ENCODE measurements at places on chromosomes 2 and 18.

DNA sequence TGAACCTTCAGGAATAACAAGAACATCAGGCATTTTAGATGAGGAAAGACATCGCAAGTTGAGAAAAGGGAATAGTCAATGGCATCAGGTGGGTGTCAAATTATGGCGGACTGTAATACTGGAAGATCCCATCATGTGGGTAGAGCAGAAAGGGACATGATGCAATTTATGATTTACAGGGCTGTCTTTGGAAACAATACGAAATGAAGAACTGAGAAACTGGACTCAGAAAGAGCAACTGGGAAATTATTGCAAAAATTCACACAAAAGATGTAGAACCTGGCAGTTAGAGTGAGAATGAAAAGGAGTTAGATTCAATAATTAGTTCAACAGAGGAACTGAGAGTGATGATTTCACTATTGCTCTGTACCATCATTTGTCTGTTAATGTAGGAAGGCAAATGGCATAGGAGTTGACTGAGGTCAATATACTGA lies 1635.0 kb upstream of the ACVR2A start:
- no peak for DNase-seq

GRCh38 chr2:241833101-241833663 lies 24.2 kb downstream of the NEU4 start:
- DNase-seq, result no peak

DNA sequence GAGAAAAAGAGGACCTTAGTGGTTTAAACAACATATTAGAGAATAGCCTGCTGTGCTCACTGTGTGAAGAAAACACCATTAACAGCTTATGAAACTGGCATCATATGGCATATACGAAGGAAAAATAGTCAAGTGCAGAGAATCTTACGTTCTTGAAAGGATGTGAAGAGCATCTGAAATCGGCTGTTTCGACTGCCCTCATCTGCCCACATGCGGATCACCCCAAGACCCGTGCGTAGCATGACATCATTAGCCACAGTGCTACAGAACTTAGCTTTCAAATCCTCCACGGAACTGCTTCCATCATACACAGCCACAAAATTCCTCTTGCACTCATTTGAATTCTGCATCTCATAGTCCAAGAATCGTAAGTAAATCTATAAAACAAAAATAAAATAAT lies 84.3 kb downstream of the NETO1 start:
- no peak for DNase-seq

DNA sequence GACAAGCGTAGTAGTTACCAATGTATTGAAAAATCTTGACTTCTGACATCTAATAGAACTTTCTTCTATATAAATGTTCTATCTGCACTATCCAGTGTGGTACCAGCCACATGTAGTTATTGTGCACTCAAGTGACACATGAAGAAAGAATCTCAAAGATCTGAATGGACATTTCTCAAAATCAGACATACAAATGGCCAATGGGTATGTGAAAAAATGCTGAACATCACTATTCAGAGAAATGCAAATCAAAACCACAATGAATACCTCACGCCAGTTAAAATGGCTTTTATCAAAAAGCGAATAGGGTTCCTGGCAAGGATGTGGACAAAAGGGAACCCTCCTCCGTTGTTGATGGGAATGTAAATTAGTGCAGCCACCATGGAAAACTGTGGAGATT lies 37.5 kb upstream of the SMCHD1 start:
- no peak for DNase-seq

GRCh38 chr2:121638333-121638732 lies 10.9 kb downstream of the CLASP1 start:
- no peak for DNase-seq

GRCh38 chr2:62287899-62288880 lies 92.3 kb downstream of the B3GNT2 start:
- peak; percentile 97 for DNase-seq

- DNase-seq, result no peak
These were observed 87.2 kb upstream of the EPB41L3 start for GRCh38 chr18:5630900-5631413.

GRCh38 chr2:216607277-216607560 lies 26.0 kb upstream of the IGFBP2 start:
- DNase-seq, result no peak

- no peak for DNase-seq
These were observed 23.5 kb downstream of the ROCK2 start for GRCh38 chr2:11320698-11321492.

All from MM.1S (cell line).